ENCODE measurements at places on chromosomes 7 and 10.

GRCh38 chr7:103148131-103148993, 537 bp downstream of the NAPEPLD start:
- no peak for DNase-seq

GRCh38 chr10:105109164-105109563, 468.1 kb downstream of the SORCS3 start:
- DNase-seq = no peak

DNA sequence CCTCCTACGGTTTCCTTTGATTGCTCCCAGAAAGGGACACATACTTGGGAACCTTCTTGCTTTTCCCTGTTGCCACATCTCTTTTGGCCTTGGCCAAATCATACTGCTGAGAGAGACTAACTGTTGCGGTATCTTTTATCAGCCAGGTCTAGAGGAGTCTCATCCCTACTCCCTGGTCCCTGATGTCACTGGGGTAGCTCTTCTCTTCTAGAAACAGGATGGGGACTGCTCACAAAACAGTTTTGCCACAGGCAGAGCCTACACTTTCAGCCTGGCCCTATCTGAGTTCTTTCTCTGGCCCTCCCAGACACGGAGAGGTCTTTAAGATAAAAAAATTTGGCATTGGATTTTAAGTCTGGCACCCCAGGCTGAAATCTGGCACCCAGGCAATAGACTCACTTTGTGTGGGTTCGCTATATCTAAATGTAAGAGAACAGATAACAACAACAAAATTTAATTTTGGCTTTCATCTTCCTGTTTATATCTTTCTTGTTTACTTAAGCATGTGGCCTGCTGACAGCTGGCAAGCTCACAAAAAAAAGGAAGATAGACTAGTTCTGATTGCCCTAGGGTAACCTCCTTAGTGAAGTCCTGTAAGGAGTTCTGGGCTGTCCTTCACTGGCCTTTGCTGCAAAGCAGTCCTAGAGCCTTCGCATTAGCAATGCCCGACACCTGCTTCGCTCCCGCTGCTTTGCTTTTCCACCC, 228.3 kb upstream of the NPVF start:
- no peak for DNase-seq

DNA sequence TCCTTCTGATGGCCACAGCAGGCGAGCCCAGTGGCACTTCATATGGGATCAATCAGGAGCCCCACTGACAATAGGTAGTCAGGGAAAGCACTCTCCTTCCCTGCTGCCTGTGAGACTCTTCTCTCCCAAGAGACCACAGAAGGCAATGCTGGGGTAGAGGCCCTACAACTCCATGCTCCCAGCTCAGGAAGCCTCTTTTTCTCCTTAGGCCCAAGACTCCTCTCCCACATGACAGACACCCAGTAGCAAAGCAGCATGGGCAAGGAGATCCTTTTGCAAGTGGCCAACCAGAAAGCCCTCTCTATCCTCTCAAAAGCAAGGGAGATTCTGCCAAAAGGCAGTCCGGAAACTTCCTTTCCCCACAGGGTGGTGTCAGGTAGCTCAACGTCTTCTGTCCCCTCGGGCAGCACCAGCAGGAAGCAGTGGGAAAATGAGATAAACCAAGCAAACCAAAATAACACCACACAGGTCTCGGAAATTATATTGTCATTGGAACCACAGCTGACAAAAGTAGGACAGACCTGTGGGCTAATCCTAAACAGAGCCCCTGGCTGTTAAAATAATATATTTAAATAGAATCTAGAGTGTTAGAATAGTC, 172.7 kb upstream of the GDF10 start:
- DNase-seq = no peak

- DNase-seq = no peak
These were observed 75.7 kb upstream of the PDE1C start for GRCh38 chr7:32145911-32146310.

- no peak for DNase-seq
These were observed 237.2 kb downstream of the BUB3 start for GRCh38 chr10:123391275-123392028.

DNA sequence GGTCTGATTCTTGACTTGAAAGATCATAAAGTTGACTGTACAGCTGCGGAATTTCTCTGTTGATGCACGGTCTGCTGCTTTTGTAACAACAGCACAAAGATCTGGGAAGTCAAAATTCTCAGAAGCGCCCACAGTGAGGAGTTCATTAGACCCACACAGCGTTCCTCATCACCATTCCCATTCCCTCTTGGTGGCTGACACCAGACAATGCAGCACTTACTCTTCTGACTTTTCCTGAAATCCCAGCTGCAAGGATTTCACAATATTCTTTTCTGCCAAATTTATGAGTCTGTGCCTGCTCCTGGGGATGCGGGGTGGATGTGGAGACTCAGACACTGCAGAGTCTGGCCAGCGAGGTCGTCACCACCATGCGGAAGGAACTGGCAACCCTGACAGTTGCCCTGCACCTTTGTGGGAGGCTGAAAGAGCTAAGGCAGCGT, 233.9 kb downstream of the FANK1 start:
- DNase-seq = peak; percentile 78

GRCh38 chr7:17560966-17561365, 262.5 kb downstream of the AHR start:
- DNase-seq = no peak

DNA sequence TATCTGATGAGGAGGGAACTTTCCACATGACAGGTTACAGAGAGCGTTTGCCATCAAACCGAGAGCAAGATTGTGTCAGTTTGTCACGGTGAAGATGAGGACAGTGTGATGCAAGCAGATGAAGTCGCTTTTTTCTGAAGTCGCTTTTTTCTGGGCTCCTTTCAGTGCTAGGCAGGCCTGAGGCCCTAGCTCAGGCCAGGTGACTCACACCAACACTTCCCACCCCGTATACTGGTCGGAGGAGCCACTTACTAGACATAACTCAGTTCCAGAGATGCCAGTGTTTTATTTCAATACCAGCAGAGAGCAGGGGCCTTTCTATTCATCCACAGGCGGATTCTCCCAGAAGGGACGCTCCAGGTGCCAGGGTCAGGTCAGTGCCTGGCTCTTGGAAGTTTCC, 58.9 kb downstream of the SFMBT2 start:
- no peak for DNase-seq

DNA sequence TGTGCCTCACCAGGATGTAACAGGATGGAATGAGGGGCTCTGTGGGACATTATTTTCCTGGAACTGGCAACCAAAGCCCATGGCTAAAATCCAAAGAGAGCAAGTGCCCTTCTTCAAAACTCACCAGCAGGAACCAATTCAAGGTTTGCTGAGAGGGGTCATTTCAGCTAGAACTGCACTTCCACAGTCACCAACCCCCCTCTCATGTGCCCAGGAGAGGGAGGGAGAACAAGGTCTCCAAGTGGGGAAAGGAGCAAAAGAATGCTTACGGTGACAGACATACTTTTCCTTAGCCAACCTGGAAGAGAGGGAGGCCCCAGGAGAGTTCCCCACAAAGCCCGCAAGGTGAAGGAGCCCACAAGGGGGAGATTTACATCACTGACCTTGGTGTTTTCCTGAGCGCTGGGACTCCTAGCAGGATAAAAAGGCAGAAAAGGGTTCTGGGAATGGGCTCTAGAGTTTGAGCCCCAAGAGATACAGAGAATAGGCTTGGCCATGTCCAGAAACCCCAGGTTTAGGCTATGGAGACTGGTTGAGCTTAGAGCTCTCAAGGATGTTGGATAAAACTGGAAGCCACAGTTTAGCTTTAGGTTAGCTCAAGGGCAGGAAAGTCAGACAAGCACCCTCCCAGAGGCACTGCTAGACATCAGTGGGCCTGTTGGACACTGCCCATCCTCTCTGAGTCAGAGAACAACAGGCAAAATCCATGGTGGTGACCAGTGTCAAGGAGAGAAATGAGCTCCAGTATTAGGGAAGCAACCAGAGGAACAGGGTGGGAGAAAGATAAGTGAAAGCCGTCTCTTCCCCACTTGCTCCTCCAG, 63.9 kb upstream of the GHITM start:
- no peak for DNase-seq

DNA sequence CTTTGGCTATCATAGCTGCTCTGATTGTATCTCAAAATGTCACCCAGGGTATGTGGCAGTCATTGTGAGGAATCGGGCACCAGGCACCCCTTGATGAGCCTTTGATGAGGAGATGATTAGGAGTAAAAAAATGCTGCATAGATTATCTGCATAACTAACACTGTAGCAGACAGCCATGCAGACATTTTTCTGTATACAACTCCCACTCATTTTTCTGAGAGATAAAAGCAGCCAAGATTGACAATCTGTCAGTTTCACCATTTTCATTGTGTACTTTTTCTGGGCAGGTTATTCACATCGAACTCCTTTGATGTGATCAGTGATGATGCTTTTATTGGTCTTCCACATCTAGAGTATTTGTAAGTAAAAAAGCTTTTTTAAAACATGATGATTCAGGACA, 19.4 kb downstream of the LGI1 start:
- no peak for DNase-seq

DNA sequence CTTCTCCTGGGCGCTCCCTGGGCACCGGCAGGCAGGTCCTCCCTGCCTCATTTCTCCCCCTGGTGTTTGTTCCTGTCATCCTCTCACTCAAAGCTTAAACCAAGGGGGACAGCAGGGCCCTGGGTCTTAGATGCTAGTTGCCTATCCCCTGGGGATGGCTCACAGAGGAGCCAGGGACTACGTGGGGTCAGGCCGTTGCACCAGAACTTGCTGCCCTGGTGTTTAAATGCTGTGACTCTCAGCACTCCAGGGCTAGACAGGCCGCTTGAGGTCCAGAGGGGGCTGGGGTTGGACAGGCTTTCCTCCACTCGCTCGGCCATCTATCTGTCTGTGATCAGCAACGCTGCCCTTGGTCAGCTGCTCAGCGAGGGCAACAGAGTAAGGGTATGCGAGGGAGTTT, 340.3 kb downstream of the CXCL12 start:
- DNase-seq = no peak

GRCh38 chr10:86942441-86943315, 14.7 kb downstream of the MMRN2 start:
- no peak for DNase-seq

- DNase-seq = peak; percentile 54
These were observed 60.7 kb downstream of the CD36 start for GRCh38 chr7:80699045-80699638.
